Natural killer cell treated with Interleukin-12 subunit alpha and Interleukin-12 subunit beta and Interleukin-15 and Interleukin-18, amount 100 ng/mL, for 72 hours (primary cell): ENCODE measurements at places on chromosomes 11 and 22.

- DNase-seq, result no peak
These were observed 20.0 kb downstream of the CD82 start for GRCh38 chr11:44585421-44585820.

DNA sequence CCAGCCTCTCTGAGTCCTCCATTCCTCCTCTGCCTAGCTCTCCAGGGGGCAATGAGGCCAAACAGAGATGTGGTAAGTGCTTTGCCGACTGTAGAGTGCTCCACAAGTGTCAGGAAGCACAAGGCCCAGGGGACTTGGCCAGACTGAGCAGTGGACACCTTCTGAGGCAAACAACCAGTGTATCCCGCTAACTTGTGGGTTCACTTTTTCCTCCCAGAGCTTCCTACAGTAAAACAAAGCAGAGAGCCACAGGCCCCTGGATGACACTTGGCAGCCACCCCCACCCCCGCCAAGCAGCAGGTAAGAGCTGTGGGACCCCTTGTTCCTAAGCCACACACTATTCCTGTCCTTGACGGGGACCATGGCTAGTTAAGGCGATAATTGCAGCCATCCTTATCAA is 160.9 kb downstream of the CACNA1I start:
- DNase-seq, result no peak

GRCh38 chr11:121467965-121468364 is 15.2 kb upstream of the SORL1-AS1 start:
- peak; percentile 76 for DNase-seq

- DNase-seq, result no peak
These were observed 22.2 kb downstream of the NUP50 start for GRCh38 chr22:45185718-45186514.

GRCh38 chr22:37601540-37602442 is 6.8 kb upstream of the GGA1 start:
- DNase-seq, result no peak

- no peak for DNase-seq
These were observed 165.8 kb upstream of the B3GAT1 start for GRCh38 chr11:134577751-134578395.

DNA sequence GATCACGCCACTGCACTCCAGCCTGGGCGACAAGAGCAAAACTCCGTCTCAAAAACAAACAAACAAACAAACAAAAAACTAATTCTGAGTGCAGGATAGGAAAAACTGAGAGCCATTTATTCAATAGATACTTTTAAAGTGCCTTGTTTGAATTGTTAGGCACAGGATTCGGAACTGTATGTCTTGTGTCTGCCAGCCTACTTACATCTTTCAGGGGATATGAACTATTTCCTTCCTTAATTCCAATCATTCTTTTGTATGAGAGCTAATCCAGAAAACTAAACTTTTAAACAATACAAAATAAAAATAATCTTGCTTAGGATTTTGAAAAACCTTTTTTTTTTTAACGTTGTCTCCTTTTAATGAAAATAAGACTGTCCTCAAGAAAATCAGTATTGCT is 12.6 kb downstream of the UVRAG start:
- DNase-seq, result no peak

GRCh38 chr11:112540261-112540660 is 279.6 kb upstream of the PLET1 start:
- DNase-seq, result no peak

DNA sequence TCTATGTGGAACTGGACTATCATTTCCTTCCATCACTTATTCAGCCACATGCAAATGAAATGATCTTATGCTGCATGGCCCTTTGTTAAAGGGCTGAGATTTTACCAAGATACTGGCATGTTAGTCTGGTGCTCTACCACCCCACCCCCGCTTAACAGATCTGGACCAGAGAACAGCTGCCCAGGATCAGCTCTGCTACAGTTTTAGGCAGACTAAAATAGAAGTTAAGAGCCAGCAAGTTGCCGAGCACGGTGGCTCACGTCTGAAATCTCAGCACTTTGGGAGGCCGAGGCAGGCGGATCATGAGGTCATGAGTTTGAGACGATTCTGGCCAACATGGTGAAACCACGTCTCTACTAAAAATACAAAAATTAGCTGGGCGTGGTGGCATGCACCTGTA is 4.6 kb downstream of the DDB1 start:
- no peak for DNase-seq

- no peak for DNase-seq
These were observed 191.5 kb downstream of the CEP164 start for GRCh38 chr11:117519170-117519569.

- no peak for DNase-seq
These were observed 24.0 kb downstream of the MARK2 start for GRCh38 chr11:63862923-63863322.

DNA sequence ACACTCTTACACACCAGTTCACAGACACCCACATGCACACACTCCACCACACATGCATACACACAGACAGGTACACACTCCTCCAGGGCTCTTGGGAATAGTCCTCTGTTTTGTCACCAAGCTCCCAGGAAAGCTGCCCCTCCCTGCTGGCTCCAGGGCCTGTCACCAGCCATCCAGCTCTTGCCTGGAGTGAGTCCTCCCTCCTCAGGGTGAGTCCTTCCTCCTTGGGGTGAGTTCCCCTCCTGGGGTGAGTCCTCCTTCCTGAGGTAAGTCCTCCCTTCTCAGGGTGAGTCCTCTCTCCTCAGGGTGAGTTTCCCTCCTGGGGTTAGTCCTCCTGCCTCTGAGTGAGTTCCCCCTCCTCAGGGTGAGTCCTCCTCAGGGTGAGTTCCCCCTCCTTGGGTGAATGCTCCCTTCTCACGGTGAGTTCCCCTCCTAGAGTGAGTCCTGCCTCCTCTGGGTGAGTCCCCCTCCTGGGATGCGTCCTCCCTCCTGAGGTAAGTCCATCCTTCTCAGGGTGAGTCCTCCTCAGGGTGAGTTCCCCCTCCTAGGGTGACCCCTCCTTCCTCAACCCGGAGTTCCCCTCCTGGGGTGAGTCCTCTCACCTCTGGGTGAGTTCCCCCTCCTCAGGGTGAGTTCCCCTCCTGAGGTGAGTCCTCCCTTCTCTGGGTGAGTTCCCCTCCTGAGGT is 100.6 kb upstream of the FGF3 start:
- no peak for DNase-seq
